ENCODE measurements at places on chromosomes 7 and 10.

- DNase-seq, result no peak
Measured at GRCh38 chr7:142813226-142813625, 41.6 kb upstream of the EPHB6 start.

DNA sequence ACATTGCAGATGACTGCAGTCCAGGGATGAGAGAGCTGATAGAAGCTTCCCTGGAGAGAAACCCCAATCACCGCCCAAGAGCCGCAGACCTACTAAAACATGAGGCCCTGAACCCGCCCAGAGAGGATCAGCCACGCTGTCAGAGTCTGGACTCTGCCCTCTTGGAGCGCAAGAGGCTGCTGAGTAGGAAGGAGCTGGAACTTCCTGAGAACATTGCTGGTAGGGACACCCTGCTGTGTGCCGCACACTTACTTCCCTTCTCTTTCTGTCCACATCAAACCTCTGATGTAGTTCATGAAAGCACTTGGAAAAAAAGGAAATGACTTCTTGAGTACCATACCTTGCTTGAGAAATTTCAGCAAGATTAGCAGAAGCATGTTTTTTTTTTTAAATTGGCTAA lies 25.3 kb downstream of the MAP3K8 start:
- no peak for DNase-seq

- DNase-seq, result no peak
Measured at GRCh38 chr10:117365612-117366011, 9.6 kb downstream of the PDZD8 start.

GRCh38 chr7:157263156-157263555 lies 73.6 kb upstream of the DNAJB6 start:
- no peak for DNase-seq

DNA sequence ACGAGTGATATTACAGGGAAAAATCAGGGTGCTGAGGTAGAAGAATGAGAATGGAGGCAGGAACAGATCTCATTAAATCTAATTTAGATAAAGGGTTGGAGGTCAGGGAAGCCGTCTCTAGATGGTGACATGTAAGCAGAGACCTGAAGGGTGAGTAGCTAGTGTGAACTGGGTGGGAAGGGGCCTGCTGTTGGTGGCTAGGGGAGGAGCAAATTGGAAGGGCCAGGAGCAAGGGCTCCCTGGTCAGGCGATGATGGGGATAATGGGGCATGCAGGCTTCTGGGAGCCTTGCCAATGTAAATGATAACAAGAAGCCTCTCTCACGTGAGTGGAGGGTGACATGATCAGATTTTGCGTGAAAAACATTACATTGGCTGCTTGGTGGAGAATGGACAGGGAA lies 76.3 kb downstream of the WDFY4 start:
- DNase-seq, result no peak

- peak; percentile 11 for DNase-seq
Measured at GRCh38 chr7:33581236-33581635, 324.1 kb upstream of the BMPER start.

- no peak for DNase-seq
Measured at GRCh38 chr10:15824498-15824897, 35.8 kb downstream of the MINDY3 start.

DNA sequence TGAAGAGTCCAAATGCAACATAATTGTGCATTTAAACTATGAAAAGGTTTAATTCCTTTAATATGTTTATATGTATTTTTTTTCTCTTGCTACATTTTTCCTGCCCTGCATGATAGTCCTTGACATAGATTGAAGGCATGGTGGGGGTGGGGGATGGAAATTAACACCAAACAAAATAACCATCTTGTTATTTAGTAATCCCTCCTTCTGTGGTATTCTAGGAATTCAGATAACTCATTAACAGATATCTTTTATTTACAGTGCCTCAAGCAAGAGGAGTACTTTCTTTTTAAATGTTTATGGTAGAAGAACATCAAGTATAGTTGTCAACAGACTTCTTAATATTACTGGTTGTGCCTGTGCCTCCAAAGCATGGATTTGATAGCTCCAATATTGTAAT lies 337.6 kb upstream of the SEMA3A start:
- no peak for DNase-seq

DNA sequence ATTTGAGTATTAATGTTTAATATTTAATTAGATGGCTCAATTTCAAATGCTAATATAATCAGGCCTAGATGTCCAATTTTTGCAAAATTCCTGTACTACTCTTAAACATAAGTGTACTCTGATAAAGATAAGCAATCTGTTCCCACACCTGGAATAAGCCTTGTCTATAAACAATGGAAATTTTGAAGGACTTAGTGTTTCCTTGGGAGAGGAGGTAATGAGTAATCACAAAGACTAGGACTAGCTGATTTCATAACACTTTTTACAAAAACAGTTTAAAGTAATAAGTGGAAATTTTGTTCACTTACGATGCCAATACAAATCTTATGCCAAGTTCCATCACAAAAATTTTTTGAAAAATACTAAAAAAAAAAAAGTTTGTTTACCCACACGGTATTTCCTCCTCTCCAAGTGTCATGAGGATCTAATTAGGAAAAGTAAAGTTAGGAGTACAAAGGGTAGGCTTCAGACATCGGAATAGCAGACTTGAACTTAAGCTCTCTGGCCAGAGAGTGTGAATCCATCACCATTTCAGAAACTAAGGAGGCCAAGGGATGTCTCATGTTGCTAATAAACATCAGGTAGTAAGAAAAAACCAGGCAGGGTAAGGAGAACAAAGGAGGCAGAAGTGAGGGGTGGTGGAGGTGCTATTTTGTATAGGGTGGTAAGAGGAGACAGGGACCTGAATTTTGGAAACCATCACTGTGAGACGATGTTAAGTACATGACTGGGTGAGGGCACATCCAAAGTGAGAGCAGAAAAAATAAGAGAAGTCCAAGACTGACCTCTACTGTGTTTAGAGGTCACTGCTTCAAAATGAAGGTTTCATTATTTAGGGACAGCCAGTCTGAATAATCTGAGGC lies 61.3 kb downstream of the RAPGEF5 start:
- no peak for DNase-seq

- DNase-seq, result no peak
Measured at GRCh38 chr7:20393021-20393610, 62.4 kb downstream of the ITGB8 start.

GRCh38 chr10:29634764-29635625 lies at the start of gene SVIL:
Gene SVIL (minus strand): TSS chr10:29634971. CDS start chr10:29555058, 79,913 bp downstream.
- DNase-seq, result no peak

DNA sequence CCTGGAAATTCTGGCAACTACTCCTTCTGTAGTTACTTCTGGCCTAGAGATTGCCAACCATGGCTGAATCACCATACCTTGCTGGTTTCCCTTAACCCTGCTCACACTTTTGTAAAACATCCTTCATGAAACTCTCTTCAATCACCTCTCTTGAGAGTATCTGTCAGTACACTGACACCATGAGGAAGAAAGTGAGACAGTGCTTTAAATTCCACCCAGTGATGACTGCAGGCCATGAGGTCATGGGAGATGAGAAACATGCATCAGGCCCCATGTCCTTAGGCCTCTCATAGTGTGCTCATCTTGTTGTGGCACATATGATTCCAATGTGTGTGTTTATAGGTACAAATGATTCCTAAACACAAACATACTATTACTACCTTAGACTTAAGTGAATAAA lies 24.6 kb upstream of the NAMPT start:
- no peak for DNase-seq

GRCh38 chr7:41189866-41190265 lies 513.0 kb downstream of the INHBA start:
- peak; percentile 75 for DNase-seq

- no peak for DNase-seq
Measured at GRCh38 chr10:86308056-86308455, 58.5 kb downstream of the GRID1 start.

DNA sequence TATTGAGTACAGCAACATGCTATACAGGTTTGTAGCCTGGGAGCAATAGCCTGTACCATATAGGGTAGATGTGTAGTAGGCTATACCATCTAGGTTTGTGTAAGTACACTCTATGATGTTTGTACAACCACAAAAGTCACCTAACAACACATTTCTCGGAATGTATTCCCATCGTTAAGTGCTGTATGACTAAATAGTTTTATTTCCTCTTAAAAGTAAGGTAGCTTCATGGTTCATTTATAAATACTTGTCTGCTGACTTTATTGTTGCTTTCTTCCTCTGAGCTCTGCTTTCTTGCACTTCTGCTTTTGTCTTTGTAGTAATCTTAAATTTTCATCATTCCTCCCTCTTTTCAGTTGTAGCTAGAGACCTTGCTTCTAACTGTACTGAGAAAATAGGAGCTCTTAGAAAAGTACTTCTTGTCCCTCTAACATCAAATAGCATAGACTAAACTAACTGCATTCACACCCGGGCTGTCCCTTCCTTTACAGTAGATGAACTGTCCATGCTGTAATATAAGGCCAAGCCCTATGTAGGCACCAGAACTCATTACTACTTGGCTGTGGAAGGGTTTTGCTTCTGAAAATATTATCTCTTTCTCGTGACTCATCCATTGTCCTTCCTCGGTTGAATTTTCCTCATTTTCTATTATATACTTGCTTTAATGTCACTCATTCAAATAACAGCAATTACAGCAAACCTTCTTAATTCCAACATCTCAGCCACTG lies 55.4 kb upstream of the FAM3C start:
- DNase-seq, result no peak

- DNase-seq, result no peak
Measured at GRCh38 chr10:103382769-103383168, 13.5 kb downstream of the ATP5MK start.

All from COLO829 (cell line).